ENCODE measurements at places on chromosomes 11 and 22.

GRCh38 chr11:44313761-44314489 is 4.0 kb upstream of the ALX4 start:
- DNase-seq = no peak

DNA sequence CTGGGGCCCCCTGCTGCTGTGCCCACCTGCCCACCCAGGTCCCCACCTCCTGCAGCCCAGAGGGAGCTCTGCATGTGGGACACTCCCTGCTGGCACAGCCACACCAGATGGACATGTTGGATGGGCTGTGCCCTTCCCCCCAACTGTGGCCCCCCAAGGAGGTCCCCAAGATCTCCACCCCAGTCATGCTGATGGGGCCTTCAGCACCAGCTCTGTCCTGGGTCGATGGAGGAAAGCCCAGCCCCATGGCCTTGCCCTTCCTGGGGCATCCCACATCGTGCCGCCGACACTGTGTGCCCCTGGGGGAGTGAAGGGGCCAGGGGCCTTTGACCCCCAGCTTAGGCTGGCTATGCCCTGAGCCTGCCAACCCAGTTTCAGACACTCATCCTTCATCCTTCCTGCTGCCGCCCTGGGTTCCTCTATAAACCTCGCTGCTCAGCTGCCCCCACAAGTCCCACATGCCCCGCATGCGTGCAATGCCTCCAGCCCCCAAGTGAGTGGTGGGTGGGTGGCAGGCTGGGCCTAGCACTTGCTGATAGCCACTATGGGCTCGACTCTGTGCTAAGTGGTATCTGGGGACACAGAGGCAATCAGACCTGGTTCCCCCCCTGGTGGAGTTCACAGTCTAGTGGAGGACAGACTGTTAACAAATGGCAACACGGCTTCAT is 3.9 kb upstream of the DPP3 start:
- no peak for DNase-seq

GRCh38 chr11:538431-539051 is 1.2 kb downstream of the LRRC56 start:
- DNase-seq = no peak

DNA sequence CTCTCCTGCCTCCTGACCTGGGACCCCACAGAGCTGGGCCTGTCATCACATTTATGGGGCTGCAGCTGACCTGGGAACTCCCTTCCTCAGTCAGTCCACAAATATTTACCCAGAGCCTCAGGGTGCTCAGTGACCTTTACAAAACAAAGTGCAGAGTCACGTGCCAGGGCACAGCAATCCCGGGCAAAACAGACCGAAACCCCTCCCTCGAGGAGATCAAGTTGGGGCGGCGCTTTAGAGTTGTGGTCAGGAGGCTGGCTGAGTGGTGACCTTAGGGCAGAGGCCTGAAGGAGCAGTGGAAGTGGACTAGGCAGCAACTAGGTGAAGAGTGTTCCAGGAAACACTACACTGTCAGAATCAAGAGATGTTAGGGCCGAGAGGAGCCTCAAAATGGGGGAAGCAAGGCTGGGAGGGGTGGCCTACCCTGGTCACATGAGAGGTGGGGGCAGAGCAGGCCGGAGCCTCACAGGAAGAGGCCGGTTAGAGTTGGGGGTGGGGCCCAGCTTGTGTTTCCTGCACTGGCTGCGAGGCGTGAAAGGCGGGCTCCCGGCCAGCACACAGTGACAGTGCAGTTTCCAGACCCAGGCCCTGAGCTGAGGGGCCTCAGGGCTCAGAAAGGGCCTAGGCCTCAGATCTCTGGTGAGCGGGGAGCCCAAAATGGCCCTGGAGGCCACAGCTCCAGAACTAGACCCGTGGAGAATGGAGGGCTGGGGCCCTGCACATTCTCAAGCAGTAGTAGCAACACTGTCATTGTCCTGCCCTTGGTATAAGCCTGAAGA is 3.7 kb upstream of the NEAT1 start:
- peak; percentile 96 for DNase-seq

GRCh38 chr11:47558695-47559094 is 5.8 kb upstream of the CELF1 start:
- DNase-seq = no peak

- DNase-seq = no peak
These were observed 107.7 kb upstream of the PLET1 start for GRCh38 chr11:112368381-112368780.

DNA sequence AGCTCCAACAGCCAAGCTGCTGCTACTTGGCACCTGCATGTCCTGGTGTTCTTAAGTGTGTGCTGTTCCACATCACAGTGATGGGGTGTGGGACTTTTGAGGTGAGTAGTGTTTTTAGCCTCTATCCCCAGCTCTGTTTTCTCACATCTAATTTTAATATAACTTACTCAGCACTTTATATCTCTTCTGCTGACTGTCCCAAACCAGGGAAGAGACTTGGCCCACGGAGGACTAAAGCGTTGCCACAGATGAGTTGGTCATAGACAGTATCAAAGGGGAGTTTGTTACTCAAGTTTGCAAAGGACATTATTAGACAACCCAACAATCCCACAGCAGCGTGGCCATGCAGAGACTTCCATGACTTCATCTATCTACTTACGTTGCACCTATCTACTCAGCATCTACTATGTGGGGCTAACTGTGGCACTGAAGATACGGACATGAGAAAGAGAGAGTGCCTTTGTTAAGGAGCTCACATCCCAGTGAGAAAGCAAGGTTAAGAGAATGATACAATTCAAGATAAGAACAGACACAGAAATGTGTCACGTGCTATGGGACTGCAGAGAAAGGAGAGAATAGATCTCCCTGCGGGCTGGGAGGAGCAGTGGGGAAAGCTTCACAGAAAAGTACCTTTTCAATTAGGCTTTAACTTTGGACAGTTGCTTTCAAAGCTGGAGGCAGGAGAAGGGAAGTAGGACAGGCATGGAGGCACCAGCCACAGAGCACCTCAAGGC is 82.4 kb downstream of the ME3 start:
- no peak for DNase-seq

GRCh38 chr11:14583252-14584034 is 60.2 kb upstream of the PDE3B start:
- DNase-seq = no peak

DNA sequence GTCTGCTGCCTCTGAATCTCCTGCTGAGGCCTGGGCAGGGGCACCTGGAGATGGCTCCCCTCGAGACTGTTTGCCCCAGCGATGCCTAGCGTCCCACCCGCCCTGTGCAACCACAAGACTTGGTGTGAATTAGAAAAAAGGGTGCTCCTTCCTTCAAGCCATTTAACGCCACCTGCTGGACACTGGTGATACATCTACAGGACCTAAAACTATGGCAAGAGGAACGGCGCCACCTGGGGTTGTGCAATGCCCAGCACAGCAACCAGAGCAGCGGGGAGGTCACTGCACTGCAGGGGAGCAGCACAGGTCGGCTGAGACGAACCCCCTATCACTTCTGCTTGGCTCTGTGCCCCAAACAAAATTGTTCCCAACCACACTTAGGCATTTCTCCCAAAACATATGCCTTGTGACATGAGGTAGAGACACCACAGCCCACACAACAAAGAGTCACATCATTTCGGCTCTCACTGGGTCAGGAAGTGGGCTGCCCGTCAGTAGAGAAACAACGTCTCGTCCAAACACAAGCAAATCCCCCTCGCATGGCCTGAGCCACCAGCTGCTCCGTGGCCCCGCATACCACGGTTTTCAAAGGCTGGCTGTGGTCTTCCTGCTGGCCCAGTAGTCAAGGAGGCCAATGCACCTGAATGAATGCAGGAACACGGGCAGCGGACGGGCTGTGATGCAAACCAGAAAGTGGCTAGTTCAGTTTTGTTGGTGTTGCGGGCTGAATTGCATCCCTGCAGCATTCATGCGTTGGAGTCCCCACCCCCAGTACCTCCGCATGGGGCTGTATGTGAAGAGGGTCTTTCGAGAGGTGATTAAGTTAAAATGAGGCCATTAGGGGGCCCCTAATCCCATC is 171.9 kb downstream of the SHANK2 start:
- peak; percentile 64 for DNase-seq

GRCh38 chr11:62050716-62051115 is 73.1 kb upstream of the INCENP start:
- DNase-seq = no peak

GRCh38 chr22:29979777-29980321 is 96.9 kb downstream of the MTMR3 start:
- no peak for DNase-seq

DNA sequence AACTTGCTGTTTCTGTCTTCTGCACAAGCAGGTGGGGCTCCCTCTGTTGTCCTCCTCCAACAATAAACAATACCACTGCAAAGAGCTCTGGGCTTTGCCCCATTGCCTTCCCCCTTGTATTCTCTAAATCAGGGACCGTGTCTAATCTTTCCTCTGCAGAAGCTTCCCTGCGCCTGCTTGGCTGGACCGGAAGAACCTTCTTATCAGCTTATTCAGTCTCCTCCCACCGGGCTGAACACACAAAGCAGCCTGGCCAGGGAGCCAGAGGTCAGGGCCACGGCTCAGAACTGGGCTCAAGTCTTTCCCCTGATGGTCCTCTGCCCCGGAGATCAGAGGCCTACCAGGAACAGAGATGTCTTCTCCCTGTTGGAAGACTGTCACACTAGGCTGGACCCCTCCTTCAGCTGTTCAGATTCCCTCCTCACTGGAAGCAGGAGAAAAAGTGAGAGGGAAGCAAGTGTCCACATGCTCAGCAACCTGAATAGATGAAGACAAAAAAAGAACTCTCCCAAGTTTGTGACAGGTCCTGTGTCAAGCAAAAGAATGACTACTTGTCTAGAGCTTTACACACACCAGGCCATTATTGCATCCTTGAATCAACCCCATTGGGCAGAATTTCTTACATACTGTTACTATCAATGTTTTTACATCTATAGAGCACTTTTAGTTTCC is 63.7 kb downstream of the RAB30 start:
- DNase-seq = no peak

DNA sequence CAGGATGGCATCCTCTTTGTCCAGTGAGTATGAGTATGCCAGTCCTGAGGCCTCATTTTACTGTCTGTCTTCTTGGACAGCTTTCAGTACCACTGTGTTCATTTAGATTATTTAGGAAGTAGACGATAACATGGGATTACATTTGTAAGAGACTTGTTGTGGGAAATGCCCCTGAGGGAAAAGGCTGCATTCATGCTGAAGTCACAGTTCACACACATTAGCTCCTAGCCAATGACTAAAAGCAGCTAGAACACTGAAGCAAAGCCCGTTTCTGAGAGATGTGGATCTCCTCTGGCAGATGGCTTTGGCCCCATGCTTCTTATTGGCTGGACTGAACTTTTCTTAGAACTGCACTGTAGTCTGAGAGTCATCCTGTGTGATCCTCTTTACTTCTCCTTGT is 242.4 kb downstream of the FAM76B start:
- no peak for DNase-seq

- no peak for DNase-seq
These were observed 35.7 kb downstream of the TBCEL start for GRCh38 chr11:121059605-121060004.

Measured in NCI-H460 (cell line).